Ureter (tissue), 1 donor: ENCODE measurements at places on chromosomes 1 and 21. TPM values are rescaled to one million over a fixed set of nuclear protein-coding genes. Genes with fewer than 3 reads are reported as not detected.

Gene MATN1
- not detected for total RNA-seq

Gene HRNR
- total RNA-seq: not detected

Gene FBXO42
- total RNA-seq: 33.1 TPM

Gene DAB1
- total RNA-seq: 12.2 TPM

Gene IVL
- total RNA-seq: 43.4 TPM

Gene TCHHL1
- total RNA-seq: not detected

Gene ADAMTS4
- total RNA-seq: 42.6 TPM

Gene CITED4
- total RNA-seq: 17.9 TPM

Gene FBXO44
- total RNA-seq: 19.3 TPM

Gene AADACL4
- total RNA-seq: not detected

Gene CD34
- 40.9 TPM for total RNA-seq

Gene SOX13
- total RNA-seq: 85.7 TPM

Gene BCL2L15
- total RNA-seq: 8.0 TPM

GRCh38 chr21:35150562-35151226 is 101.6 kb upstream of the RUNX1 start:
- DNase-seq: no peak

DNA sequence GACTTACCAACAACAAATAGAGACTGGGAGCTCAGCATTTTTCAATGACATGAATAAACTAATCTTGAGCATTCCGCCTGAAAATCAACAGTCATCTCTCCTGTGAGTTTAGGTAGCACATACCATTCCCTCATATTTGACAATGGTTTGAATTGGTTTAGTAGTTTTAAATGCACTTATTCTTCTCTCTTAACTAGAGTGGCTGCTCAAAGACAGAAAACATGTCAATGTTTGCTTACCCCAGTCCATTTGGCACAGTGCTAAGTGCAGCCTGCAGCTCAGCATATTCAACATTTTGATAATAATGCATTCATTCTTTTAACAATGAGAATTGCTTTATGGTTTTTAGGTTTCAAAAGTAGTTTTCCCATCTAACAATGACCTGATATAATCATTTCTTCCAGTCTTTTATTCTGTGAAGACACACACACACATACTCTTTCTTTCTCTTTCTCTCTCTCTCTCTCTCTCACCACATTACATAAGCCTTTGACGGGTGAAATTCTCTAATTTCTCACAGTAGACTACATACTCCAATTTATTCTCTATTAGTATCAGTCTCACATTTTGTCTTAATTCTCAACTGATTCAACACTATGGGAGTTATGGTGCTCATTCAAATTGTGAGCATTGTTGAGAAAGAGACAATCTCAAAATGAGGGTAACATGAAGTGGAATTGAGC is 432.3 kb downstream of the LRRIQ3 start:
- no peak for DNase-seq

GRCh38 chr1:10179406-10180091 is 30.8 kb upstream of the KIF1B start:
- DNase-seq: no peak

DNA sequence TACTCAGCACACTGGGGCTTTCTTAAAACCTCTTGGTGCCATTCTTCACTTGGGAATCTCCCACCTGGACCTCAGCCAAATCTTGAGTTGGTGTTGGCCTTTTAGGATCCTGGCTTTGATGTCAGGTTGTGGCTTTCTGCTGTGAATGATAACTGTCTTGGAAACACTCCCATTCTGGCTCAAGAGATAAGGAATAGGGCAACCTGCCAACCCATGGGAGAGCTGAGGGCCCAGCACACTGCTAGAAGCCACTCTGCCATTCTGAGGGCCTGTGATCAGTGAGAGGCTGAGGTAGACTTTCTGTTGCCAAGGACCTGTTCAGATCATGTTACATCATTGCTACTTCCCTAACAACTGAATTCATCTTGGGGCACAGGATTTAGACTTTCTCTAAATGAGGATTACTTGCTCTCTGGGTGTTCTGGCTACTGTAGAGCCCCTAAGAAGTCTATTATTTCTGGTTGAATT is 45.8 kb downstream of the TTC39A start:
- no peak for DNase-seq

- no peak for DNase-seq
Observed at GRCh38 chr1:176893625-176894352, 270.7 kb downstream of the ASTN1 start.

- DNase-seq: no peak
Observed at GRCh38 chr1:232617237-232617636, 12.7 kb downstream of the SIPA1L2 start.

DNA sequence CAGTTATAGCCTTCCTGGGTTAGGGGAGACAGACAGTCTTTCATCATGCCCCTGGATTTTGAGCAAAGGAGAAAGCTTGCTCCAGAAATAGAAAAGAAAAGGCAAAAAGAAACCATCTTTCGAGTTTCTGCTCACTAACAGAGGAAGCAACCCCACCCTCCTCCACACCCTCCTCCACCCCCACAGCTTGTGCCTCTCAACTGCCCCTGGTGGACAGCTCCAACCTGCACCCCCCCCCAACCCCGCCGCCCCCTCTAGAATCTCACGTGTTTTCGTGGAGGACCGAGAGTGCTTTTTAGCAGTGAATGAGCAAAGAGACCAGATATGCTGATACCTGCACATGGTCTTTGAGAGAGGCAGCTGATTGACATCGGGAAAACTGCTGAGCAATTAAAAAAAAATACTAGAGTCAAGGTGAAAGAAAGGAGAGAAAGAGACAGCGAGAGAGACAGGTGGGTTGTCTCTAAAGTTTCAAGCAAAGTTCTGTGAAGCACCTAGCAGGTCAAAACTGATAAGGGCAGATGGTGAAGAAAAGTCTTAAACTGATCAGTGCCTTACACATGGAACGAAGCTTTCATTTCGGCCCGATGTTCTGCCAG is 358.3 kb downstream of the KIF26B start:
- DNase-seq: no peak

DNA sequence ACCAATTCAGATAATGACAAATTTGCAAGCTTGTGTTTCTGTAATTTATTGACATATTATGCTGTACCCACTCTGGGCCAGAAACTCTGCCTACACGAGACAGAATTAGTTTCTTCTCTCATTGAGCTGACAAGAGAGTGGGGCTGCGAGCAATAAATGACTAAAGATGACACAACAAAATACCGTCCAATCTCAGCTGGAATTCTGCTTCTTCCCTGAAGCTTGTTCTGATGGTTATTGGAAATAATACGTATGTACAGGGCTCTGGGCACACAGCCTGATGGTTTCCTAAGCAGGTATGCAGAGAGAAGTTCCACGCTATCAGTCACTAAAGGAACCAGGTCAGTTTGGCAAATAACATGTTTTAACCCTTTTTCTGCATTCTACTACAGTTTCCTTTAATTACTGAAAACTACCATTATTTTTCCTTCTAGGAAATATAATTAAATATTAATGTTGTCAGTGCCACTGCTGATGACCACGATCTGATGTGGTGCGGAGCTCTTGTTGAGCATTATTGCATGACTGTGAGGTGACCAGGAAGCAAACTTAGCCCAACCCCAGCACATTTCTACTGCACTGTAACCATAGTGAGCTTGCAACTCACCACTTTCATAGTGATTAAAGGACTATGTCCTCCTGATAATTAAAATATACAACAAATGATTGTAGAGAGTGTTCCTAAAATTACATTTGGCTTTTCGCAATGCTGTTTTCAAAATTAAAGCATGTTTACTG is 221.4 kb upstream of the L1TD1 start:
- DNase-seq: no peak

GRCh38 chr1:89844241-89844807 is 23.5 kb downstream of the LRRC8D start:
- DNase-seq: no peak

DNA sequence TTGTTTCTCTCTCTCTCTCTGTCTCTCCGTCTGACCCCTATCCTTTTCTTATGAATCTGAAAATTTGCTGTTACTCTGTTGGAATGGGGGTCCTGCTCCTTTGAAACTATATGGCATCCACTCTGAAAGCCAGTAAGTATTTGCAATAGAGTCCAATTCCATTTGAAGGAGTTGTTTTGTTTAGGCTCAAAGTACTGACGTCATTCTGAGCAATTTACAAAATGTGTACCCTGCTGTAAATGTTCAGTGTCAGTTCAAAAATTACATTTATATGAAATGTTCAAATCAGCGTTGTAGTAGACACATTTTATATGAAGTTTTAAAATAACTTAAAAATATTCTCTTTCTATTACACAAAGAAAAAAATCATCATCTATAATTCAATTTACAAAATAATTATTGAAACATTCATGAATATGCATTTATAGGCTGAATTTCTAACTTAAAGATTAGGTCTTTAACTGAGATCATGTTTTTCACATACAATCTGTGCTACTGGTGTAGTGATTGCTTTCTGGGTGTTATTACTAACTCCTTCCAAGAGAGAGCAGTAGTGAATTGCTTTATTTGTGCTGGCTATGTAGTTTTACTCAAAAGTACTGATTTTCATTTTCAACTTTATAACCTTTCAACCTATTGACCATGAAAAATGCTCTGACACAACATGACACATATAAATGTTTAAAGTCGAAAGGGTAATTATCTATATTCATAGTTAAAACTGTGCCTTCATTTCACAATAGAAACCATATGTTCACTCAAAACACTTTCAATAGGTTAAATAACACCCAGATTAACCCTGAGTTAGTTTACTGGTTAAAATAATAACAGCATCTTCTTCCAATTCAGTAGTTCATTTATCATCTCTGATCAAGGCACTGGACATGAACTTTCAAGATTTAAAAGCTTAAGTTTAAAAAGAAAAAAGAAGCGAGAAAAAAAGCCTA is 253.1 kb upstream of the ADGRL4 start:
- no peak for DNase-seq

GRCh38 chr1:156491151-156491949 is 9.2 kb downstream of the MEF2D start:
- no peak for DNase-seq

GRCh38 chr21:31297806-31298205 is 46.3 kb downstream of the TIAM1 start:
- DNase-seq: no peak

DNA sequence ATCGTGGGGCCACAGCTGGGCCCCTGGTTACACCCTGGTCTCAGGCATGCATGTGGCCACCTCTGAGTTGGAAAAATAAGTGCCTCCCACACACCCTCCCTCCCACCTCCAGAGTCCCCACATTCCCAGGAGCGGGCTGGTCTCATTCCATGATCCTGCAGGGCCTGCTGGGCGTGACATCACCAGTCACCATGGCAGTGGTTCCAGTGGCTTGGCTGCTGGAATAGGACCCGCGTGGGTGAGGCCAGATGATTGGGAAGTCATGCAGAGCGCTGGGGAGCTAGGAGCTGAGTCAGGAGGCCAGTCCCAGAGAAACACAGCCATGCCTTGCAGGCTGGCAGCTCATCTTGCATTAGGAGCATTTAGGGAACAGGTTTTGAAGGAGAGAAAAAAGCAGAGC is 125.4 kb upstream of the TMEM51 start:
- no peak for DNase-seq

- DNase-seq: no peak
Observed at GRCh38 chr1:239835946-239836440, 255.7 kb upstream of the FMN2 start.

- no peak for DNase-seq
Observed at GRCh38 chr1:163068716-163069115, 445 bp upstream of the RGS4 start.

- DNase-seq: no peak
Observed at GRCh38 chr1:84259989-84260388, 41.5 kb upstream of the SAMD13 start.

DNA sequence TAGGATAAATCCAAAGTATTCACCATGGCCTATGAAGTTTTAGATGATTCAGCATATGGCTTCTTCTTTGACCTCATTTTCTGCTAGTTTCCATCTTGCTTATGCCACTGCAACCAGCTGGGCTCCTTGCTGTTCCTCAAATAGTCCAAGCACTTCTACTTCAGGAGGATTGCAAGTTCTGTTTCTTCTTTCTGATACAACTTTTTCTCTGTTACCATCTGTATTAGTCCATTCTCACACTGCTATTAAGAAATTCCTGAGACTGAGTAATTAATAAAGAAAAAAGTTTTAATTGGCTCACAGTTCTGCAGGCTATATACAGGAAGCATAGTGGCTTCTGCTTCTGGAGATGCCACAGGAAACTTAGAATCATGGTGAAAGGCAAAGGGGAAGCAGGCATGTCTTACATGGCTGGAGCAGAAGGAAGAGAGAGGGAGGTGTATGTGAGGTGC is 20.3 kb downstream of the PTGS2 start:
- DNase-seq: no peak

DNA sequence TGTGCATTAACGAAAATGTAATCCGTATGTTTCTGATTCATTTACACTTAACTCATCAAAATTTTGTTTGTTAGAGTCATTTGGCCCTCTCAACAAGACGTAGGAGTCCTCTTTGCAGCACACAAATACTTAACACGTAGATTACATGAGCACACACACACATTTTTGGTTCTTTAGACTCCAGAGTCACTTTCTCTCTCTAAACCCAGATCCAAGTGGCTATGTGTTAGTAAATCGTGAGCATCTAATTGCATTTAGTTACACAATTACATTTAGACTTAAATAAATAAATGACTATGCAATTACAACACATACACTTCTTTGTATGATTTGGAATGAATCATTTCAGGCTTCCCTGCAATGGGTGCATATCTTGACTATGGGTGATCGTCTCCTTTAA is 109.0 kb upstream of the GREM2 start:
- no peak for DNase-seq

- peak; percentile 87 for DNase-seq
Observed at GRCh38 chr1:1291548-1292441, 11.6 kb downstream of the SCNN1D start.

GRCh38 chr21:16420031-16420724 is 690.4 kb downstream of the USP25 start:
- DNase-seq: peak; percentile 56

DNA sequence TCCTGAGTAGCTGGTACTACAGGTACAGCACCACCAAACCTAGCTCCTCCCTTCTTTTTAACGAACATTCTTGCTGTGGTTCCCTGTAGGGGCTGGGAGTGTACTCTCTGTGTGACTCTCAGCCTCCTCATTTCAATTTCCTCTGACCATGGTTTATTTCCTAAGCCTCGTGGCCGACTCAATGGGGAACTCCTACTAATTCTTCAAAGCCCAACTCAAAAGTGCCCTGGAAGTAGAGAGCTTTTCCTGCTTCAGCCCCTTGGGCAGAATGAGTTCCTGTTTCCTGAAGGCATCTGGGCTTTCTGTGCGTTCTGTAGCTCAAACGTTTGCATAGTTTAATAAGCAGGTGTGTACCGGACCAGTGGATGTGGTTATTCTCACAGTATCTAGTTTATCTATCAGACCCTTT is 70.9 kb upstream of the ACOT11 start:
- no peak for DNase-seq

DNA sequence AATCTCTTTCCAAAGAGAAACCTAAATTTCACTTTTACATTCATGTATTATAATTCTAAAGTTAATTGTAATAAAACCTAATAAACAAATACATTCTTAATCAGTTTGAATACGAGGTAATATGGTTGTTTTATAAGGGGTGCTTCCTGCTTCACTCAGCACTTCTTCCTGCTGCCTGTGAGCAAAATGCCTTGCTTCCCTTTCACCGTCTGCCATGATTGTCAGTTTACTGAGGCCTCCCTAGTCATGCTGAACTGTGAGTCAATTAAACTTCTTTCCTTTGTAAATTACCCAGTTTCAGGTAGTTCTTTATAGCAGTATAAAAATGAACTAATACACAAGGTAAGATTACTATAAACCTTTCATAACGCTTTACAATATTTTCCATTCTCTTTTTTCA is 491.1 kb upstream of the LRRC7 start:
- no peak for DNase-seq
